H1 (cell line): ENCODE measurements at places on chromosomes 7 and 10. TPM values are rescaled to one million over a fixed set of nuclear protein-coding genes. Genes with fewer than 3 reads are reported as not detected.

DNA sequence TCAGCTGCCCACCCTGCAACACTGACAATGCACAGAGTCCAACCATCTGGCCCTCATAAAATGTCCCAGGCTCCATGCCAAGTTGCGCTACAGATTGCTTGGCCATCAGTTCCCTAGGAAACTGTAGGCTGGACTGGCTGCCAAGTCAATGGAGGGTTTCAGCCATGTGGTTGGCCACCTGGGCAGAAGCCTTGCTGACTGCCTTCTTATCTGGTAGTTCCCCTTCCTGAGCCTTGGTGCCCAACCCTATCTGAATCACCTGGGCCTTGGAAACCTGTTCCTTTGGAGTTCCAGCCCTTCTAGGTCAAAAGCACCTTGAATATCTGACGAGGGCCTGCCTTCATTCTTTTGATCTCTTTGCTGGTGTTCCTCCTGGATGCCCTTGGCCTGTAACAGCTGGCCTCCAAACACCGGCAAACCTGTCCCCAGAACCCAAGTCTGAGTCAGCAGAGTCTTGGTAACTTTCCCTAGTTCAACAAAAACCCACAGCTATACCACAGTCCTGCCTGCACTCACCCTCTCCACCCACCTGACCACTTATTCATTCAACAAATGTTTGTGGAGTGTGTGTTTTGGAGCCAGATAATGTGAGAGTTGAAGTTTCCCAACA is 37.4 kb upstream of the KDM7A start:
- no peaks in the 10 kb centered on the region for H3K36me3 ChIP-seq
- no peak for DNase-seq
- H3K4me1 ChIP-seq: no peaks in the 10 kb centered on the region
- no peaks in the 10 kb centered on the region for H3K27me3 ChIP-seq
- H3K4me3 ChIP-seq: no peak overlapping the region

Gene GRM3
- polyA plus RNA-seq: 3.1 and 4.9 TPM in 2 replicates

Gene AFAP1L2
- 3.9 and 5.4 TPM in 2 replicates for polyA plus RNA-seq

DNA sequence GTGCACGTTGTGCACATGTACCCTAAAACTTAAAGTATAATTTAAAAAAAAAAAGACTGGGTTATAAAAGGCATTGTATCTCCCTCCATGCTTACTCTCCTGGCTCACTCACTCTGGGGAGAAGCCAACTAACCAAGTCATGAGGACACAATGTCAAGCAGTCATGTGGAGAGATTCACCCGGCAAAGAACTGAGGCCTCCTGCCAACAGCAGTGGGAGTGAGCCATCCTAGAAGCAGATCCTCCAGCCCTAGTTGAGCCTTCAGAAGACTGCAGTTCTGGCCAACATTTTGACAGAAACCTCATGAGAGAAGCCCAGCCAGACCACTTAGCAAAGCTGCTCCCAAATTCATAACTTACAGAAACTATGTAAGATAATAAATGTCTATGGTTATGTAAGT is 521.7 kb upstream of the FZD8 start:
- no peaks in the 10 kb centered on the region for H3K36me3 ChIP-seq
- H3K27me3 ChIP-seq: no peaks in the 10 kb centered on the region
- no peak overlapping the region for H3K27ac ChIP-seq
- DNase-seq: no peak
- no peaks in the 10 kb centered on the region for H3K4me1 ChIP-seq

DNA sequence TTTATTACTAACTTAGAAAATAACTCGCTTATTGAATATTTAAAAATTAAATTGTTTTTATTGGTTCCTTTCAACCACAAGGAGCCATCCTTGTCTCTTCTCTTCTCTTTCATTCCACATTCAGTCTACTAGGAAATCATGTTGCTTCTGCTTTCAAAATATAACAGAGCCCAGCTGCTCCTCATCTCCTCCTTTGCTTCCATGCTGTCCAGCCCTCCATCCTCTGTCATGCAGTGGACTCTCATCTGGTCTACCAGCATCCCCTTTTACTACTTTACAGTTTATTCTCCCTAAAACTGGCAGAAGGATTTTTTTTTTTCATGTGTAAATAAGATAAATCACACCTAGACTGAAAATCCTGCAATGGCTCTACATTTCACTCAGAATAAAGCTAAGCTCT is 198.2 kb upstream of the CSTF2T start:
- H3K4me1 ChIP-seq: no peaks in the 10 kb centered on the region
- DNase-seq: no peak
- no peaks in the 10 kb centered on the region for H3K36me3 ChIP-seq
- H3K27ac ChIP-seq: no peak overlapping the region
- no peaks in the 10 kb centered on the region for H3K27me3 ChIP-seq

Gene EFCAB10
- polyA plus RNA-seq: 0.52 and 0.80 TPM in 2 replicates

GRCh38 chr10:102434394-102435132 is 2.2 kb upstream of the CUEDC2 start:
- DNase-seq: no peak
- H3K27ac ChIP-seq: no peak overlapping the region
- H3K36me3 ChIP-seq: no peaks in the 10 kb centered on the region
- no peak overlapping the region for H3K4me3 ChIP-seq

DNA sequence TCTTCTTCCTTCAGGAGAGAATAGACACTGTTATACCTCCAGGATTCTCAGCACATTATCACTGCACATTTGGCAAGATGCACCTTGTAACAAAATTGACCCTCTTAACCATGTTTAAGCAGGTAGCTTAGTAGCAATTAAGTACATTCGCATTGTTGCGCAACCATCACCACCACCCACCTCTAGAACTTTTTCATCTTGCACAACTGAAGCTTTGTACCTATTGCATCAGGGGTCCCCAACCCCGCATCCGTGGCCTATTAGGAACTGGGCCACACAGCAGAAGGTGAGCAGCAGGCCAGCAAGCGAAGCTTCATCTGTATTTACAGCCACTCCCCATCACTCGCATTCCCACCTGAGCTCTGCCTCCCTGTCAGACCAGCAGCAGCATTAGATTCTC is 29.9 kb upstream of the SMURF1 start:
- H3K27me3 ChIP-seq: no peaks in the 10 kb centered on the region
- H3K4me3 ChIP-seq: no peak overlapping the region
- no peak for DNase-seq
- H3K36me3 ChIP-seq: no peaks in the 10 kb centered on the region

Gene CRPPA
- 0.20 and 0.23 TPM in 2 replicates for polyA plus RNA-seq

Gene VIPR2
- polyA plus RNA-seq: 6.3 and 10.9 TPM in 2 replicates

DNA sequence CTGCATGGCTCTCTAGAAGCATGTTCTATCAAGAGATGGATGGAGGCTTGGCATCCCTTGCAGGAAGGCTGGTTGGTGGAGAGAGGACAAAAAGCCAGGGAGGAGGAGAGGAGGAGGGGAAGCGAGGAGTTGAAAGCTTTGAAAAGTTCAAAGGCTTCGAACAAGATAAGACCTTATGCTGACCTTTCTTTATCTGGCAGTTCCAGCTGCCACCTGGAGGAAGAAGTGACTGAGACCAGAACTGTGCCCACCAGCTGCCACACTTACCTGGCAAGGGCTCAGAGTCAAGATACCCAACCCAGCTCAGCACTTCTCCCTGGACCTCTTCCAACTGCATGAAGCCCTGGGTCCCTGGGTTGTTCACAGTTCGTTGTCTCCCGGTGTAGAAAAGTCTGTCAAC is 14.8 kb downstream of the CCL24 start:
- H3K4me1 ChIP-seq: no peaks in the 10 kb centered on the region
- no peak for DNase-seq
- no peaks in the 10 kb centered on the region for H3K27me3 ChIP-seq
- no peak overlapping the region for H3K27ac ChIP-seq

DNA sequence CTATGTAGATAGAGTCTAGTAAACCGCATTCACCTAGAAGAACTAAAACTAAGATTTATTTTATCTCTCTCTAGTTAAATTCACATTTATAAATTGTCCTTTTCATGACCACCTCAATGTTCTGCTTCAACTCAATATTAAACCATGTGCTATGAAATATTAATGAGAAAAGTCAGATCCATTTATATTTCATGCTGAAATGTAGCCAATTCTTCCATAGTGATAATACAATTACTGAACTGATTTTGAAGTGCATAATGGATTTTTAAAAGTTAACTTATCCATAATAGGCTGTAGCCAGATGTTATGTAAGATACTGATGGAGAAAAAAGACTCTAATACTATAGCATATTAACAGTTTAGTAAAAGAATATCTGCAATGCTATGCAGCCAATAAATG is 479.7 kb upstream of the PCDH15 start:
- no peak overlapping the region for H3K27ac ChIP-seq
- no peak overlapping the region for H3K4me3 ChIP-seq
- H3K4me1 ChIP-seq: no peaks in the 10 kb centered on the region
- no peaks in the 10 kb centered on the region for H3K27me3 ChIP-seq

GRCh38 chr10:23499372-23500132 is 60.7 kb downstream of the OTUD1 start:
- H3K36me3 ChIP-seq: no peaks in the 10 kb centered on the region
- no peak overlapping the region for H3K4me3 ChIP-seq
- H3K27ac ChIP-seq: no peak overlapping the region
- H3K4me1 ChIP-seq: no peaks in the 10 kb centered on the region
- no peak for DNase-seq

- no peak overlapping the region for H3K4me3 ChIP-seq
- no peak overlapping the region for H3K27ac ChIP-seq
- no peaks in the 10 kb centered on the region for H3K27me3 ChIP-seq
- H3K4me1 ChIP-seq: no peaks in the 10 kb centered on the region
Observed at GRCh38 chr10:71821909-71822763, 28.9 kb downstream of the PSAP start.

GRCh38 chr10:116201011-116201410 is 72.0 kb downstream of the GFRA1 start:
- no peak overlapping the region for H3K4me3 ChIP-seq
- no peak for DNase-seq
- no peaks in the 10 kb centered on the region for H3K27me3 ChIP-seq
- no peaks in the 10 kb centered on the region for H3K36me3 ChIP-seq
- H3K4me1 ChIP-seq: no peaks in the 10 kb centered on the region

- DNase-seq: no peak
- H3K27me3 ChIP-seq: no peaks in the 10 kb centered on the region
- no peaks in the 10 kb centered on the region for H3K4me1 ChIP-seq
Observed at GRCh38 chr10:126892226-126893175, 12.7 kb upstream of the DOCK1 start.

DNA sequence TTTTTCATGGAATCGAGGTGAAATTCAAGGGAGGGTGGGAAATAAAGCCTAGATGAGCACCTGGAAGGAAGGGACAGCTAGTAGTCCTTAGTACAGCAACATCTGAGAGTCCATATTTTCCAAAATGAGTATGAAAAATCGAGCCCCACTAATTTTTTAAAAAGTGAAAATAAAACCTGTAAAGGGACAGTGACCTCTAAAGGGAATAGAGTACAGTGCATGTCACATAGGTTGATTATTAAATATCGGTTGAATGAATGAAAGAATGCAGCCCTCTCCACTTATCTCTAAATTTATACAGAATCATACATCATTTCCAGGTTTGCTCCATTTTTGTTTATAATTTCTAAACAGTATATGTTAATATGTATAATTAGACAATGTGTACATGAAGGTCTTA is 1088.5 kb upstream of the GHITM start:
- peaks cover 6% of the 10 kb centered on the region; the same call in 1 of the 2 replicates for H3K4me1 ChIP-seq
- DNase-seq: no peak
- no peak overlapping the region for H3K4me3 ChIP-seq
- H3K27ac ChIP-seq: no peak overlapping the region
- no peaks in the 10 kb centered on the region for H3K36me3 ChIP-seq

GRCh38 chr10:79418274-79418673 is 27.1 kb downstream of the ZCCHC24 start:
- DNase-seq: no peak
- H3K27ac ChIP-seq: no peak overlapping the region
- no peak overlapping the region for H3K4me3 ChIP-seq
- H3K4me1 ChIP-seq: peaks cover 3% of the 10 kb centered on the region; the same call in 1 of the 2 replicates

DNA sequence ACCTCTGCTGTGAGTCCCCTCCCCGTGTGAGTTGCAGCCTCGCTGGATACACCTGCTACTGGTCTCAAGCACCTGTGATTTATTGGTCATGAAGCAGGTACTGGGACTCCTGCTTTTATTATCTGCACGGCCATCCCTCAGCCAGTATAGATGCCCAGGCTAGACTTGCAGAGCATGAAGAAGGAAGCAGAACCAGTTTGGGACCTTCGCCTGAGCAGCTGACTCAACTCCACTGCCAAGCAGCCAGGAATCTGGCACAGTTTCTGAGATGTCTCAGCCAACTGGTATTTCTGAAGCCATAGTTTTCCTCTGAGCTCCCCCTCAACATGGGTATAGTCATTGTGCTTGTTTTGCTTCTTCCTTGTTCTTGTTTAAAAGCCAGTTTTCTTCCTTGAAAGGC is 28.0 kb upstream of the SLC39A12 start:
- H3K27me3 ChIP-seq: no peaks in the 10 kb centered on the region
- no peaks in the 10 kb centered on the region for H3K4me1 ChIP-seq
- DNase-seq: no peak
- H3K27ac ChIP-seq: no peak overlapping the region

DNA sequence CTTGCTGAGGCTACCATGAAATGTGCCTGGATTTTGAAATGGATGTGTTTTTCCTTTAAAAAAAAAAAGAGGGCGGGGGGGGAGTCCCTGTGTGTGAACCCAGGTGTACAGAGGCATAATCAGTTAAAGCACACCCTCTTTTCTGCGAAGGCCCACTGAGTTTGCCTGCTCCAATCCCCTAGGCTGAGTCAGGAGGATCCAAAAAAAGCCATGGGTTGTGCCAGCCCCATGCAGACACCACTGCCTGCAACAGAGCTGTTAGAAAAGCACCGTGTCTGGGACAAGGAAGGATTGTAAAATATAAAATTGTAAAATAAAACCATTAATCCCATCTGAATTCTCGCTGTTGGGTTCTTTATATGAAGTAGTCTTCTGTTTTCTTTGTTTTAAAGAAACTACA is 217.9 kb downstream of the ADAM12 start:
- H3K36me3 ChIP-seq: no peaks in the 10 kb centered on the region
- no peak for DNase-seq
- no peak overlapping the region for H3K4me3 ChIP-seq

Gene CYP2C19
- polyA plus RNA-seq: not detected in 2 replicates

GRCh38 chr7:103748680-103749079 is 240.8 kb downstream of the RELN start:
- H3K36me3 ChIP-seq: no peaks in the 10 kb centered on the region
- no peaks in the 10 kb centered on the region for H3K4me1 ChIP-seq
- H3K27ac ChIP-seq: no peak overlapping the region
- no peak for DNase-seq

DNA sequence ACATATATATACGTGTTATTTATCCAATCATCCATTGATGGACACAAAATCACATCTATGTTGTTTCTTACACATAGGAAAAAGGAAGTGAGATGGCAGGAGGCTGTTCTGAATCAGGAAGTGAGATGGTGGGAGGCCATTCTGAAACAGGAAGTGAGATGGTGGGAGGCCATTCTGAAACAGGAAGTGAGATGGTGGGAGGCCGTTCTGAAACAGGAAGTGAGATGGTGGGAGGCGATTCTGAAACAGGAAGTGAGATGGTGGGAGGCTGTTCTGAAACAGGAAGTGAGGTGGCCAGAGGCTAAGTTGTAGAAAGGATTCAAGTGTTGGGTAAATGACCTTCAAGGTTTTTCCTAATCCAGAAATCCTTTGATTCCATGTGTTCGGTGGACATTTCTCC is 921.5 kb downstream of the TYW1 start:
- H3K27ac ChIP-seq: no peak overlapping the region
- H3K4me1 ChIP-seq: peaks cover 5% of the 10 kb centered on the region
- H3K36me3 ChIP-seq: no peaks in the 10 kb centered on the region
- DNase-seq: no peak

Gene CLEC2L
- polyA plus RNA-seq: 1.5 and 1.9 TPM in 2 replicates

Gene ZNF273
- 4.5 and 6.2 TPM in 2 replicates for polyA plus RNA-seq
